ENCODE measurements at places on chromosomes 2 and 18.

DNA sequence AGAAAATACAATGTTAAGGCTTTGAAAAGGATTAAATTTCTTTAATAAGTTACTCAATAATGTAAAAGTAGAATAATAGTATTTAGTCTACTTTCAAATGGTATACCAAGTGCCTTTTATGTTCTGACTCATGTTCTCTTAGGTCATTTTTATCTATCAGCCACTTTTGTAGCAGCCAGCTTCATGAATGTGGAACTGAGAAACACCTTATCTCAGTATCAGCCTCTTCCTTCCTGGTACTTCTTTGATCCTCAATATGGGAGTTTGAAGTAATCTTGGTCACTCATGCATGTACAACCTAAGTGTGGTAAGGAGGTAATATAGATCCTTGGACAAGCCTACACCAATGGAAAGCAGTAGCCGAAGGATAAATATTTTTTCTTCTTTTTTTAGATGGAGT lies 180.4 kb upstream of the NRXN1 start:
- no peak for DNase-seq

DNA sequence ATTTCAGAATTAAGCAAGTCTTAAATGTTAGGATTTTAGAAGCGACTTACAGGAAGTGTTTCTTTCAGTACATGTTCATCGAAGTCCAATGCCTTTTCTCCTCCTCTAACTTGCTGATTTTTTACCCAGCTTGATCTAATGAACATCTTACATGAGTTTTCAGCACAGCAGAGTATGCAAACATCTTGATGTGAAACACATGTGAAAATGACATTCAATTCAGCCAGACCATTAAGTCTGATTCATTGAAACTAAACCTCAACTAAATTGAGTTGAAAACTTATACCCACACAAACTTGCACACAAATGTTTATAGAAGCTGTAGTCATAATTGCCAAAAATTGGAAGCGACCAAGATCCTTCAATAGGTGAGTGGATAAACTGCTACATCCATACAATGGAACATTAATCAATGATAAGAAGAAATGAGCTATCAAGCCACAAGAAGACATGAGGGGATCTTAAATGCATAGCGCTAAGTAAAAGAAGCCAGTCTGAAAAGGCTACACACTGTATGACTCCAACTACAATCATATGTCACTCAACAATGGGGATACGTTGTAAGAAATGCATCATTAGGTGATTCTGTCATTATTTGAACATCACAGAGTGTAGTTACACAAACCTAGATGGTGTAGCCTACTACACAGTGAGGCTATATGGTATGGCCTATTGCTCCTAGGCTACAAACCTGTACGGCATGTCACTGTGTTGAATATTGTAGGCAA lies 18.5 kb downstream of the PSTPIP2 start:
- DNase-seq, result no peak

DNA sequence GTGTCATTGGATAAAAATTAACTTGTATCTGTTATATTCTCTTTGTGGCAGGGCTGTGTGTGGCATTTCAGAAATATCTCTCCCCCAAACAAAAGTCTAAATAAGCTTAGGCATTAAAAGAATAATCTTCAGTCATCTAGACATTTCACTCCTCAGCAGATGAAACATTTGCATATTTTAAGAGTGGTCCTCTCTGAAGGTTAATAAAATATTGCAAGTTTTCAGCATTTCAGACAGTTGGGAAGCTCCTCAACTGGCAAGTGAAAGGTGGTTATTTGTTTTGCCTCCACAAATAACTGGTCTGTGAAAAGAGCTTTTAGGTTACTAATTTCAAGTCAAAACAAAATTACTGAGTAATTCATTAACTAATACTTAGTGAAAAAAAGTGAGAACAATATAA lies 462.6 kb downstream of the EPHA4 start:
- DNase-seq, result no peak

- no peak for DNase-seq
Measured at GRCh38 chr2:182426082-182426917, 536 bp downstream of the PDE1A start.

DNA sequence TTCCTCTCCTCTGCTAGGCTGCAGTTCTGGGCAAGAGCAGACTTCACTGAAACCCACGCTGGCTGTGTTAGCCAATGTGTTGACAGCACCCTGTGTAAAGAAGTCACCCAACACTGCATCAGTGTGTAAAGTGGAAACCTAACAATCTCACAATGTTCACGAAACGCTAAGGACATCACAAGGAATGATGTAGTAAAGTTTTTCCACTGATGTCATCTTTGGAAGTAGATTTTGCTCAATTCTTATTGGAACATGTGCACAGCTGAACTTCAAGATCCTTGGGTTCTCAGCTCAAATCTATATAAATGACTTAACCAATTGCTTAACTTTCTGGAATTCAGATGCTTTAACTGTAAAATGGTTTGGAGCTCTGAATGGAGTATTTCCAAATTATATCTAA lies 1112.5 kb downstream of the TSN start:
- DNase-seq, result no peak

- DNase-seq, result no peak
Measured at GRCh38 chr2:86498468-86499260, 57.5 kb downstream of the KDM3A start.

DNA sequence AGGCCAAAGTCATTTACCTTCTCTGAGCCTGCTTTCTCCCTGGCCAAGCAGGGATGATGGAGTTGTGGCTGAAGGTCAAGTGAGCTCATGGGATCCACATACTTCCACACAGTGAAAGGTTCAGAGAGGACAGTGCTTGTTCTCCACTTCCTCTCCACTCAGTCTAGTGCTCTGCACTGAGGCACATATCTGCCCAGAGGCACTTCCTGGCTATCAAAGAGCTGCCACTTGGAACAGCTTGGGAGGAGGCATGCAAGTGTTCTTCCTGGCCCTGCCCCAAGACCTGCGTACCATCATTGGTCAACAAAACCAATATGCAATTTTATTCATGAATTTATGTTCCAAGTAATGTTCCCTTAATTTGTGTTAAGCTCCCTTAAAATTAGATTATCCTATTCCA lies 71.9 kb downstream of the RNF152 start:
- no peak for DNase-seq

DNA sequence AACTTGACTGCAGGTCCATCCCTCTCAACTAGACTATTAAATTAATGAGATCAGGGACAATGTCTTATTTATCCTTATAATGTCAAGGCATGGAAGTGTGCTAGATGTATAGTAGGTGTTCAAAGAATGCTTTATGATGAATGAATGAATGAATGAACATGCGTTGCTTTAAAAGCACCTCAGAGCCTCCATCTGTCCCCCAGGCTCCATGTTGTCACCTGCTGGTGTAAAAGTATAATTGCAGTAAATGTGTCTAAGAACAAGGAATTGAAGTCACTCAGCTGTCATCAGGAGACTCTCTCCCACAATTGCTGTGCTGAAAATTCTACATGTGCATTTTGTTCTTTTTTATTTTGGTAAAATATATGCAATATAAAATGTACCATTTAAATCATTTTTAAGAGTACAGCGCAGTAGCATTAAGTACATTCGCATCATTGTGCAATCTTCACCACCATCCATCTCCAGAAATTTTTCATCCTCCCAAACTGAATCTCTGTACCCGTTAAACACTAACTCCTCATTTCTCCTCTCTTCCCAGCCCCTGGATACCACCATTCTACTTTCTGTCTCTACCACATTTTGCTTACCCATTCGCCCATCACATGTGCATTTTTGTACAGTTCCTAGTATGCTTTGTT lies 52.6 kb downstream of the GNAL start:
- no peak for DNase-seq

DNA sequence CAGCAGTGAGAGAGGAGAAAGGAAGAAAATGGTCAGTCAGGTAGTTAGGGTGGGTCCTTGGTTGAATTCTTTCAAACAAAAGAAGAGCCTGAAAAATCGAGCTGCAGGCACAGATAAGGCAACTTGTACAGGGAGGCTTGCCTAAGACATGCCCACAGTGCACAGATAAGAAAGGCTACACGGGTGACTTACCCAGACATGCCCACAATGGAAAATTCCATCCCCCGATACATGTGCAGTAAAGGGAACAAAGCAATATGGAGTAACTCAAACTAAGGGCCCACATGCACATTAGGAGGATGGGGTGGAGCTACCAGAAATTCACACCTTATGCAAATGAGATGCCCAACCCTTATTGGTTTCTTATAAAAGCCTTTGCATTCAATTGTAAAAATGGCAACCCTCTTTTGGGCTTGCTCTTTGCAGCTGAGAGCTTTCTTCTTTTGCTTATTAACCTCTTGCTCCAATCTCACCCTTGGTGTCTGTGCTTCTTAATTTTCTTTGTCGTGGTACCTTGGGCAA lies 110.3 kb upstream of the RMP24 start:
- no peak for DNase-seq

DNA sequence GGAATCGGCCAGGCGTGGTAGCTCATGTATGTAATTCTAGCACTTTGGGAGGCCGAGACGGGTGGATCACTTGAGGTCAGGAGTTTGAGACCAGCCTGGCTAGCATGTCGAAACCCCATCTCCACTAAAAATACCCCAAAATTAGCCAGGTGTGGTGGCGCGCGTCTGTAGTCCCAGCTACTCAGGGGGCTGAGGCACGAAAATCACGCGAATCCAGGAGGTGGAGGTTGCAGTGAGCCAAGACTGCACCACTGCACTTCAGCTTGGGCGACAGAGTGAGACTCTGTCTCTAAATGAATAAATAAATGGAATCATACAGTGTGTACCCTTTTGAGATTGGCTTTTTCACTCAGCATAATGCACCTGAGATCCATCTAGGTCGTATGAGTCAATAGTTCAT lies 19.4 kb upstream of the TTC39C start:
- no peak for DNase-seq

DNA sequence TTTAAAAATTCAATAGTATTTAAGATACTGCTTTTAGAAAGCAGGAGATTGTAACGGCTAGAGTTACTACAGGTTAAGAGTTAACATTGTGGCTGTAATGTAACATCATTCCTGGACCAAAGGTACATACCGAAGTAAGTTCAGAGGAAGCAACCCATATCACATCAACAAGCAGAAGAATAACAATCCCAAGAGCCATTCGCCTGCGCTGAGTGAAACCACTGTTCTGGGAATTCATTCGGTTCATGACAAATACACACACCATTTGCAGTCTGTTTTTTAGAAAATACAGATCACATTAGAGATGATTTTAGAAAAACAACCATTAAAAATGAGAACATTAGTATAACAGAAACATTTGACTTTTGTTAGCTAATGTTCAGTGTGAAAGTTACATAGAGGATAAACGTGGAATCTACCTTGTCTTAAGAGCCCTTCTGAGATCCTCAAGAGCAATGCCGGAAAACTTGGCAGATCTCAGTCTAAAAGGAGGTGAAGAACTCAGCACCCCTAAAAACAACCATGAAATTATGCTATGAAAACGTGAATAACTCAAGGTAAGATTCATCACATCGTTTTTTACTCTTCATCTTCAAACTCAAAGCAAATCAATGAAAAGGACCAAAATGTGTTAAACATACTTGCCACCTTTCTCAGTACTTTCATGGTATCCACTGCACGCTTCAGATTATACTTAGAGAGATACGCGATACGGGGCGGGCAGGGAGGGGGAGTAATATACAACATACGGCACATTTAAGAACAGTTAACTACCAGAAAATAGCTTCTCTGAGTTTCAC lies 1.2 kb downstream of the SLC35F5 start:
- DNase-seq, result no peak

- DNase-seq, result no peak
Measured at GRCh38 chr2:217731805-217732204, 271.0 kb downstream of the TNS1 start.

DNA sequence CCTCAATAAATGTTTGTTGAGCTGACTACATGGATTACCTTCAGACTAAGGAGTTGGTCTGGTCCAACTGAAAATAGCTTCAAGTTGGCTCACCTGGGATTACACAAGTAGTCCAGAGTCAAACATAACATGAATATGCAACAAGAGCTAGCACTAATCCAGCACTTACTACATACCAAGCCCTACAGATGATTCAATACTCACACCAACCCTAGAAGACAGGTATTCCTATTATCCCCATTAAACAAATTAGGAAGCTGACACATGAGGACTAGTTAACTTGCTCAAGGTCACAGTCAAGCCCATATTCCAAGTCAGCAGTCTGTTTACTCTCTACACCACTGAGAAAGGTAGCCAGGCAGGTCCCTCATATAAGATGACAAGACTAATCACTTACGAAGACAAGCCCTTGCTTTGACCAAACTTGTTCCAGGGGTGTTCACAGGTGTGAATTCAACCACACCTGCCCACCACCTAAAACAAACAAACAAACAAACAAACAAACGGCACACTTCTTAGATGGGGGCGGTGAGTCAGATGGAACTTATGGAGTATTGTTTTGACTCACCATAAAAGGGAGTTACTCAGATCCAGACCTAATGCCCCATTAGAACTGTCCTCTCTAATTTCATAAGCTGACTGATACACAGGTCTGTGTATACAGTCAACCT lies 29.1 kb downstream of the TMEM131 start:
- DNase-seq, result no peak

DNA sequence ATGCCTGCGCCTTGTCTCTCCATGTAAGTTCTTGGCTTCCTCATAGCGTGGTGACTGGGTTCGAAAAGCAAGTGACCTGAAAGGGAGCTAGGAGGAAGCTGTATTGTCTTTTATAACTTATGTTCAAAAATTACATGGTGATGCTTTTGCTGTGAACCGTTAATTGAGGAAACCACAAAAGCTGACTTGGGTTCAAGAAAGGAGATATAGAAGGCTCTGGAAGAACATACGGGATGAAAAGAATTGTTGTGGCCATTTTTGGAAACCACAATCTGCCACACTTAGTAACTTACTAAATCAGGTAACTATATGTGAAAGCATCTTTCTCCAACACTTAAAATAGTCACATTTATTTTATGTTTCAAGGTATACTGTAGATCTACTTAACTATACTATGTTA lies 177.0 kb upstream of the RBMS1 start:
- no peak for DNase-seq

DNA sequence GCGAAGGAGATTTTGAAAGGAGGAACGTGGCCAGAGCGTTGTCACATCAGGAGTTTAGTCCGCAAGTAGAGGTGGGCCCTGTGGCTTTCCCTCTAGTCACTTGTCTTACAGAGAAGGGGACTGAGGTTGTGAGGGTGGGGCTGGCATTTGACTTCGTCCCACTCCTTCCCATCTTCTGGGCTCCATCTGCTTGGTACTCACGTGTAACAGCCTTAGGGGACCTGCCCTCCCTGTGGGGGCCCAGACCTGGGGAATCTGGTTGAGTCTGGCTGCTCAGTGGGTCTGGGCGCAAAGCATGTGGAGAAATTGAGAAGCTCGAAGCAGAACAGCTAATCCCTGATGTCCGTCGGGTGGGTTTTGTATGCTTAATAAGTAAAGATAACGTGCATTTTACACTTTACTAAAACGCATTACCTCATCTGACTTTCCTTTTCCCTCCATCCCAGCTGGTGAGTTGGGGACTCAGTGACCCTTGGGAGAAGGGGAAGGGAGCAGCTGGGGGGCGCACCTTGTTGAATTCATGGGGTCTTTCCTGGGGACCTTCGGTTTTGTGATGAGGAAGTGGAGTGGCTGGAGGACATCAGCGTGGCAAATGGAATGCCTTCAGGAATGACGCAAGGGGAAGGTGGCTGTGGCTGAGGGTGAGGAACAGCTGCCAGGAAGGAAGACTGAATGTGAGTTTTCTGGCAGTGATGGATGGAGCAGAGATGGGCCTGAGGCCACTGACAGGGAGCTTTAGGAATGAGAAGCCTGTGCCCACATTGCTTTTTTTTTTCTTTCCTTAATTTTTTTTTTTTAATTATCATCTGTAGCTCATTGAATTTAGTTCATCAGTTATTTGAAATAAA lies 44.8 kb downstream of the ASAP2 start:
- no peak for DNase-seq

GRCh38 chr2:40363631-40364030 lies 88.3 kb downstream of the SLC8A1 start:
- DNase-seq, result no peak

GRCh38 chr2:181396256-181397123 lies 60.7 kb upstream of the ITGA4 start:
- DNase-seq, result no peak
